Frontal cortex (tissue), 4 donors: ENCODE measurements at places on chromosomes 2 and 18. TPM values are rescaled to one million over a fixed set of nuclear protein-coding genes. Genes with fewer than 3 reads are reported as not detected.

GRCh38 chr2:85257970-85258605, 69.7 kb downstream of the TGOLN2 start:
- no peak for DNase-seq

- no peak for DNase-seq
Measured at GRCh38 chr18:26190506-26190905, 35.7 kb upstream of the TAF4B start.

- DNase-seq = no peak
Measured at GRCh38 chr2:150125188-150125587, 362.3 kb downstream of the RND3 start.

Gene RIT2
- total RNA-seq = 29.3 TPM

GRCh38 chr2:219658874-219659273, 31.4 kb downstream of the SLC4A3 start:
- DNase-seq = no peak

DNA sequence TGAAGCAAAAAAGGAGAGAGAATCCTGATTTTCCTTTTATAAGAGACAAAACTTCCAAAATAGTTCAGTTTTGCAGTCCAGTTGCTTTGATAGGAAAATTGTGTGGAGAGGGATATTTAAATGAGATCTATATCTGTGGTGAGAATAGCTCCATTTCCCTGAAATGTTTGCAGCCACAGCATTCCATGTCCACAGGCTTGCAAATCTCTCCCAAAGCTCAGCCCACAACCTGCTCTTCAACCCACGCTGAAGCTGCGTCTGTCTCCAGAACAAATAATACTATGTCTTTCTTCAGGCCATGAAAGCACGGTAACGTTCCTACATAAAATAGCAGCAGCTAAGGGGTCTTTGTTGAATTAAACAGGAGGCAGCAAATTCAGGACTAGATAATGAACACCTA, 31.8 kb downstream of the TMEM17 start:
- DNase-seq = no peak

DNA sequence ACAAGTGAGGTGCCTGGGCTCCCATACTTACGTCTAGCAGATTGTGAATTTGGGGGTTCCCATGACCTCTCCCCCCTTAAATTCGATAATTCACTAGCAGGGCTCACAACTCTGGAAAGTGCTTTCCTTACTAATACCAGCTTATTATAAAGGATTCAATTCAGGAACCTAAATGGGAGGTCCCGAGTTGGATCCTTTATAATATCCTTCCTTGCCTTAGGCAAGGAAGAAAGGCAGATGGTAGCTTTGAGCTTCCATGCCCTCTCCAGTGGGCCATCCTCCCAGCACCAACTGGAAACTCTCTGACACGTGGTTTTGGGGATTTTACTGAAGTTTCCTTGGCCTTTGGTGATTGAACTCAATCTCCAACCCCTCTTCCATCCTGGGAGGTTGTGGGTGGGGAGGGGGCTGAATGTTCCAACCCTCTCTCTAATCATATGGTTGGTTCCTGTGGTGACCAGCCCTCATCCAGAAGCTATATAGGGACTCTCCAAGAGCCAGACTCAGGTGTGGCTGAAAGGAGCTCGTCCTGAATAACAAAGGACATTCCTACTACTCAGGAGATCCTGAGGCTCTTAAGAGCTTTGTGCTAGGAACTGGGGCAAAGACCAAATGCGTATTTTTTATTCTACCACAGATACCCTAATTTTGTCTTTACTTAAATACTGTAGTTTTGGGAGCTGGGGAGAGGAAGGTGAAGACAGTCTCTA, 62.2 kb downstream of the HAUS1 start:
- no peak for DNase-seq

DNA sequence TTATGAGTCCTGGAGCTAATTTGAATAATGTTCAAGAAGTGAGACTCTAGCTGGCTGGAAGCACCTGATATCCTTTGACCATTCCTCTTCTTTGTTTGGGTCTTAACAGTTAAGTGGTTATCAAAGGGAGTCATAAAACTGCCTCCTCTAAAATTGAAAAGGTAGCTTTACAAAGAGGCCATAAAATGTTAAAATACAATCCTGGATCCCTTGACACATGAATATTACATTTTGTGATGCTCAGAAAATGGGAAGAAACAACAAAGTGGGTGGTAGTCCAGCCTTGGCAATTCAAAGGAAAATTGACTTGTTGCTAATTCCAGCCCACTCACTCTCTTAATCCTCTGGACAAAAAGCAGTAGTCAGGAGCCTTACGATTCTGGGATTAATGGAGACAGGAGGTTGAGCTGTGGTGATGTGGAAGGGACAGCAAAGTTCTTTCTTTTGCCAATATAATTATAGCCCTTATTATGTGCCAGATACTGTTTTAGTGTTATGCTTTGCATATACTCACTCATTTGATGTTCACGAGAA, 339.2 kb downstream of the PDE11A start:
- no peak for DNase-seq

DNA sequence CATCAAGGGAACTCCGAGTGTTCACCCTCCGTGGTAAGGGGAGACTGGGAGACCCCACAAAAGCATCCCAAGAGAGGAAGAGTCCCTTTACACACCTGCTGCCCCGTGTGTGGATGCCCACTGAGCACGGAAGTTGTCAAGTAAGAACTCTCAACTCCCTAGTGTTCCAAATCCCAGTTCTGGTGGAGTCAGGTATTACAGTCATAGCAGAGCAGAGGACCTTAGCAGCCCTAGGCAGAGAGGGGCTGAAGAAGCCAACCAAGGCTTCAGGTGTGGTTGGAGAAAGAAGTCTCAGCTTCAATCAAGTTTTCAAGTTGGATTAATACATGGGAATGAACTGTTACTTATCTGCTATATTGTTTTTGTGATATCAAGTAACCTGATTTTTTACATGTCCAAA, 512.5 kb downstream of the RNF144A start:
- no peak for DNase-seq

DNA sequence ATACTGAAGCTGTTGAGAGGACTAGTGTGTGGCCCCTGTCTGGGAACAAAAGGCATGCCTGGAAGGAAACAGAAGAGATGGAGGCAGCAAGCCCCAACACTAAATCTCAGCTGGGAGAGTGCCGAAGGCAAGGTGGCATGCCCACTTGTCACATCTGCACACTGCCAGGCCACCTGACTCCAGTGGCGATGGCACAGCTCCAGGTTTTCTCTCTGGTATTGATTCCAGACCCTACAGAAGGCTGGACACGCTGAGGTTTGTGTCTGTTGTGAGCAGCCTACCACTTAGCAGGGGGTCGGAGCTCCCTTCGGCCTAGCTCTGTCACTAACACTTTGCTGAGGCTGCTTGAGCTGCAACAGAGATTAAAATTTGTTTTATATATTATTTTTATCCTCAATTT, 307.3 kb downstream of the TDRD15 start:
- no peak for DNase-seq

DNA sequence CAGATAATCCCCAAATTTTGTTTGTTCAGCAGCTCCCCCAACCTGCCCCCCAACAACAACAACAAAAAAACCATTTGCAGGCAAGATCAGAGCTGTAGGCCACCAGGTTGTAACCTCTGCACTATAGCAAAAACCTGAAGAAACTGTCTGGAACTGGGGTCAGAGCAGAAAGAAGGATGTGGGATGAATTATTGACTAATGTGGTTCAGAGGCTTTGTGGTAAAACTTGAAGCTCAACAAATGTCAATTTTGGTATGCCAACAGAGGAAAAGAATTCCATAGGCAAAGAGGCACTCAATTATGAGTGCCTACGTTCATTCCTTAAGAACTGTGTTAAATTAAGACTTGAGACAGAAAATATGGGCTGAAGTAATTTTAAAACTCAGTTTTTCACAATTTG, 255.1 kb downstream of the STK39 start:
- no peak for DNase-seq

DNA sequence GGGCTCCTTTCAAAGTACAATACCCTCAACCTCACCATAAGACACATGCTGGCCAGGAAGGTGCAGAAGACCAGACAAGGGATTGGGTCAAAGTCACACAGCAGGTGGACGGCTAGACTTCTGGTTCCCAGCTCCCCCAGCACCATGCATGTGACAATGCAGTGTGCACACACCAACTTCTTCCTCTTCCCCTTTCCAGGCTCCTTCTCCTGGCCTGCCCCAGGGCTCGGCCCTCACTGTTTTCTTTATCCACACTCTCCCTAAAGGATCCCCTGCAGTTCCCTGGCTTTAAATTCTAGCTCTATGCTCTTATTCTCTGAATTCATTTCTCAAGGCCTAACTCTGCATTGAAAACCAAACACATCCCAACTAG, 82.3 kb downstream of the LOXHD1 start:
- DNase-seq = no peak

Gene QPCT
- 22.0 TPM for total RNA-seq

DNA sequence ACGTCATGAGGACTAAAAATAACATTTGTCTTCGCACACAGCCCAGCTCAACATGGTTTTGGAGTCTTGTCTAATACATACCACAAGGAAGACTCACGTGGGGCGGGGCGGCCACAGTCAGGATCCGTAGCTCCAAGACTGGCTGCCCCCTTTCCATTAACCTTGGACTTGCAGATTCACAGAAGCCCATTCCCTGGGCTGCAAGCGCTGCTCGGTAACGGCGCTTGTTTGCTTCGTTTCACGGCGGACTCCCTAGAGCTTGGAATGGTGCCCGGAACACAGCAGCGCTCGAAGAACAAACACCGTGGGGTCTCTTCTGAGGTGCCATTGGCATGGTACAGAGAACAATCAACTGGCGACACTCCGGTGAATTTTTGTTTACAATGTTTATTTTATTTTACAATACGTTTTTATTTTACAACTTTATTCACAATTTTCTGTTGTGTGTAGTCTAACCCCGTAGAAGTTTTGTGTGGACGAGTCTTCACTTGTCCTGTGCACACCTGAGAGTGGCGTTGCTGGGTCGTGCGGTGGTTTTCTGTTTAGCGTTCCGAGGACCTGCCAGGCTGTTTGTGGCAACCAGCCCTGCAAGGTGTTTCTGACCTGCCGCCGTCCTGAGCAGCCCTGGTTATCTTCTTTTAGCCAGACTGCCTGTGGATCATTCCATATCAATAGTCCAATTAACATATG, 126.5 kb downstream of the GALR1 start:
- no peak for DNase-seq

- DNase-seq = no peak
Measured at GRCh38 chr2:94994914-94995552, 30.5 kb upstream of the MAL start.

DNA sequence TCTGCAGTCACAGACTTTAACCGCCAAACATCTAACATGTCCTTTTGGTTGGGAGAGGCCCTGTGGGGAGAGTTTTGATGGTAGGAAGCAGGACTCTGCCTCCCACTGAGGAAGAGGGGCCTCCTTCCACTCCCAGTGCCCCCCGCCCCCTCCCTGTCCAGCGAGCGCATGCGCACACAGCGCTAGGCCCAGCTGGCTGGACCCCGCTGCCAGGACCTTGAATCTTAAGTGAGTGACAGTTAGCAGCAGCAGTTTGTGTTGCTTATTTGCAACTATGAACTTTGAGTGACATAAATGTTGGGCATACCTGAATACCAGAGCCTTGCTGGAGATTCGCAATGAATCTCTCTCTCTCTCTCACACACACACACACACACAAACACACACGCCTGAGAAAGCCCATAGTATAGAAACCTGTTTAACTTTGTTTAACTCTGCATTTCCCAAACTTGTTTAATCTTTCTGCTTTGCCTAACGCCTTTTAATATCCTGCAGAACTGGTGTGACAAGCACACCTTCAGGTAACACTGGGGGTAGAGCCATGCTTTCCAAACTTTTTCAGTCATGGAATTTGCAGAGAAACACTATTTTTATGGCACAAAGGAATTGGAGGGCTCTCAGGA, 134.6 kb upstream of the SMAD2 start:
- DNase-seq = no peak

DNA sequence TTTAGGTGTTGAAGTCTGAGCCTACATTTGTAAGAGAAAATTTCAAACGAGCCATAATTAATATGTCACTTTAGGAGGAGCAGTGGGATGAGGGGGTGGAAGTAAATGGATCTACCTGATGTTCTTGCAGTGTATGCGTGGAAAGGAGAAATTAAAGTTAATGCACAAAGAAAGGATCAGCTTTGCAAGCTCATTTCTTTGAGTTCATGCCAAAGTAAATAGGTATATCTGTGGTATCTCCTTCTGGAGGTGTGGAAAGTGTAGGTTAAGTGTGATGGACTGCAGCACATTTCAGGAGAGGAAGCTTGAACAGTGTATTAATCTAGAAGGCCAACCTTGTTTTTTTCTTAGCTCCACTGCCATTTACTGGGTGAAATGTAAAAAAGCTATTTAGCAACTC, 307.5 kb upstream of the ZEB2 start:
- DNase-seq = no peak

- DNase-seq = no peak
Measured at GRCh38 chr2:41657226-41657625, 390.6 kb upstream of the PKDCC start.
